Erythroblast (primary cell): ENCODE measurements at places on chromosomes 16 and 17.

DNA sequence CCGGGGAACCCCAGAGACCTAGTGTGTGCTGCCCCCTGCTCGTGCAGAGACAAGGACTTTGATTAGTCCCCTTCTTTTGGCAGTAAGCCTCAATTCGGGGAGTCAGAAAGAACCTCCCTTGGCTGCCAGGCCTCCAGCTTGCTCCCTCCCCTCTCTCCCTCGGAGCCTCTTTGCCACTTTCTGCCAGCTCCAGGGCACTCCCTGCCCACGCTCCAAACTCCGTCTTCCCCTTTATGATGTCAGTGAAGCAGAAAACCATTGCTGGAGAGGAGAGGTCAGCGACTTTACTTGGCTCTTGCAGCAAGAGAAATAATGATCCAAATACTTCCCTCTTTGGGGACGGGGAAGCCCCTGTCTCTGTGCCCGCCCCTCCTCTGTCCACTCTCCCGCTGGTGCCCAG lies 28.1 kb downstream of the TTYH2 start:
- no peak for DNase-seq

GRCh38 chr16:2507052-2507659 lies 6.6 kb upstream of the ATP6V0C start:
- no peak for DNase-seq

GRCh38 chr16:56048425-56049105 lies 142.7 kb upstream of the GNAO1 start:
- DNase-seq: no peak

DNA sequence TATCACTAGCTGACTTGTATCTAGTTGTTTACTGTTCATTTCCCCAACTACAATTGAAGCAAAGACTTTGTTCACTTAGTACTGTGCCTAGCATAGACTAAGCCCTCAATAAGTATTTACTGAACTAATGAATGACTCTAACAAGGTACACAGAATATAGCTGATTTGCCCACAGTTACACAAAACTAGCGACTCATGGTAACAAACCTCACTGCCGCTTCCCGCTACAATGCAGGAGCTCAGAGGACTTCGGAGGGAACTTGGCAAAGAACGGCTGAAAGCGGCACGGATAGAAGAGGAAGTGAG lies 524 bp downstream of the EFTUD2 start:
- DNase-seq: no peak

- DNase-seq: no peak
Measured at GRCh38 chr16:56246051-56246817, 54.9 kb downstream of the GNAO1 start.

GRCh38 chr17:55496094-55496881 lies 15.0 kb downstream of the SMIM36 start:
- DNase-seq: peak; percentile 48

DNA sequence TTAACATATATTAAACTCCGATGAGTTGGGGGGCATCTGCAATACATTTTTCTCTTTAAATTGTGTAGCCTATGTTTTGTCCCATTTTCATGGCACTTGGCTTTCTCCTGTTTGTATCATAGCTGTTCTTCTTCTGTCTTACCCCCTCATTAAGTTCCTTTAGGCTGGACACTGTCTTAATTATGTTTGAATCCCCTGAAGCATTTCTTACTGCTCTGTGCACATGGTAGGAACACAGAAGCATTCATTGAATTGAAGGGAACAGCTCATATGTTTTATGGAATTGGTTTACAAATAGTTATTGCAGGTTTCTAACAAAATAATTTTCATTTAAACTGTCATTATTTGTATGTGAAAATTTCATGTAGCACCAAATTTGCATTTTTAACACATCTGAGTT lies 176.8 kb downstream of the TANC2 start:
- no peak for DNase-seq

DNA sequence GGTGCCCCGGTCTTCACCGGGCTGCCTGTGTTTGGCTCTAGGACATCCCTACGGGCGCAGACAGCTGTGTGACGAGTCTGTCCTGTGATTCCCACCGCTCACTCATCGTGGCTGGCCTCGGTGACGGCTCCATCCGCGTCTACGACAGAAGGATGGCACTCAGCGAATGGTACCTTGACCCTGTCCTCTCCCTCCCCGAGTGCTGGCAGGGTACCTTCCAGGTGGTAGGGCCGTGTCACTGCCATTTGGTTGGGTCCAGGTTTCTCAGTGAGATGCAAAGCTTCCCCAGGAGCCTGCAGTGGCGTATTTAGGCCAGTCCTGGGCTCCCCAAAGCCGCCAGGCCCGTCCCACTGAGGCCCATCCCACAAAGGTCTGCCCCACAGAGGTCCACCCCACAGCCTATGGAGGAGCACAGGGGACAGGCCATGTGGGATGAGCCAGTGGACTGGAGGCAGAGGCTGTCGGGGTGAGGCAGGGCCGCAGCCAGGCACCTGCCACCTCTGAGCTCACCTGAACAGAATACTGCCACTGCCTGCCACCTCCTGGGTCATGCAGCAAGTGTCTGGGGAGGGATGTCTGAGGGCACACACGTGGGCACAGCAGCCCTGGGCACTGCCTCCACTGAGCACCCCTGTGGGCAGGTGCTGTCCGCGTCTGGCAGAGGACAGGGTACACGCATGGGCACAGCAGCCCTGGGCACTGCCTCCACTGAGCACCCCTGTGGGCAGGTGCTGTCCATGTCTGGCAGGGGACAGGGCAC lies 31.4 kb upstream of the CHMP6 start:
- DNase-seq: no peak

DNA sequence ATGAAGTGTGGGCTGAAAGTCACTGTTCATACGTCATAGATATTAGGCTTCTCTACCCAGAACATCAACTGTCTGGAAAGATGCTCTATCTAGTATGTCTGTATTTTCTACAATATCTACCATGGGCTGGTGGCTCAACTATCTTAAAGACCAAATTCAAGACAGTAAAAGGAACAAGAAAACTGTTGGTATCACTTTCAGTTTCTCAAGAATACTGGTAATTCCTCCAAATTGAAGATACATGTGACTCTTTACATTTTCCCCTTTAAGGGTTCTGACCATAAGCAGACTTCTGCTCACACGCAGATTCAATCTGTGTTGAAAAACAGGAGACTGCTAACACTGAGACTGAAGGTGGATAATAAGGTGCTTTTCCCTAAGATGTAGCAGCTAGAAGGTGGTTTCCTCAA lies 24.2 kb downstream of the XPO6 start:
- DNase-seq: no peak

- DNase-seq: peak; percentile 77
Measured at GRCh38 chr17:80082403-80083135, 18.8 kb upstream of the GAA start.

DNA sequence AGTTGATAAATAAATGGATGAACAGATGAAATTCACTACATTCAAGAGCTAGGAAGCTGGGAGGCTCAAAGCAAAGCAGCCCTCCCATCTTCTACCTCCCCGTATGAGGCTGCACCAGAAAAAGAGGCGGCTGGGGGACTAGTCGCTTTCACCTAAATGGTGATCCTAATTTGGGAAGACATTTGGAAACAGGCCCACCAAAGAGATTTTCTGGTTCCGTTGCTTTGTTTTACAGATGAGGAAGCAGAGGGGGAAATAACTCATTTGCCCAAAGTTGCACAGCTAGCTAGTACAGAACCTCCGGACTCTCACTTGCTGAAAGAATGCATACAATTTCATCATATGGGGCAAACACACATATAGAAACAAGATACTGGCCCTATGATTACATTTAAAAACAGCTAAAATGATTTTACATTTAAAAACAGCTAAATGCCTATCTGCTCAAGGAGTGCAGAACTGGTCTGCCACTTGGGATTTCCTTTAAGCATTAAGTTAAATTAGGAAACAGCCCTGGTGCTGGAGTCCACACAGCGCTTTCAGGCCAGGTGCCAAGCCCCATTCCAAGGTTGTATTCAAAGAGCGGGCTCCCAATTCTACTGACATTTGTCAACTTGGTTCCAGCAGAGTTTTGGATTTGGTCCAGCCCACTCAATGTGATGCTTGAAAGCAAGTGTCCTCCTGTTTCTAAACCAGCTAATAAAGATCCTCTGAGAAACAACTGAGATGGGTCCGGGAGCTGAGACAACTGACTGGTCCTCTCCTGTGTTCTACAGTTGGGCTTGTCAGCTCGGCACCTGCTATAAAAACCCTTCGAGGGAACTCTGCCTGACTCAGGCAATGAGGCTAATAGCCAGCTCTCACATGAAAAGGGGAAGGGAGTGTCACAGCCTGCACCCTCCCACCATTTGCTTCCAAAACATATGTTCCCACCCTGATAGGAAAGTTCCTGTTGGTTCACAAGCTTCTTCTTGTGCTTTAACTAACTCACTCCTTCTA lies 11.7 kb downstream of the ERN1 start:
- peak; percentile 48 for DNase-seq

- no peak for DNase-seq
Measured at GRCh38 chr16:64397042-64397441, 724.8 kb downstream of the CDH11 start.

DNA sequence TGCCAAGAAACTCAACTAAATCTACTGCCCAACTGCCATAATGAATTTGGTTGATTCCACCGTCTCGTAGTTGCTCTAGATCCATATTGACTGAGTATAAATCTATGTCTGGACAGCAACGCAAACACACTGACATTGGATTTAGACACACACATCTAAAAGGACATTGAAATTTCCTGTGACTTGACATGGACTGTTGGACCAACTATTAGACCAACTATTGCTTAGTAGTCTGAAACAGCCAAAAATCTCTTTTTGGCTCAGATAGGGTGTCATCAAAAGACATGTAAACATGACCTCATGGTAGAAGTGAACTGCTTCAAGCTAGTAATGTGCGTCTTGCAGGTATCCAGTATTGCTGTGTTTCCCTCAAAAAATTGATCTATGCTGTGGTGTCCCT lies 31.3 kb downstream of the KIAA0513 start:
- no peak for DNase-seq

DNA sequence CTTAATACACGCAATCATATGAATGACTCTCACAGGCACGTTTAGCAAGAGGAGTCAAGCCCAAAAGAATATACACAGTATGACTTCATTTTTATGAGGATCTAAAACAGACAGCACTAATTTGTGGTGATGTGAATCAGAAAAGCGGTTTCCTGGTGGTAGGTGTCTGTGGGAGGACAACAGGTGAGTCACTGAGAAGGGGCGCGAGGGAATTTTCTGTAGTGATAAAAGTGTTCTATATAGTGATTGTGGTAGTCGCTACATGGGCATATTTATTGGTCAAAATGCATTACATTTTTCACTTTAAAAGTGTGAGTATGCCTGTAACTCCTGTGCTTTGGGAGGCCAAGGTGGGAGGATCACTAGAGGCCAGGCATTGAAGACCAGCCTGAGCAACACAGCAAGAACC lies 7.6 kb upstream of the TNRC6A start:
- no peak for DNase-seq

GRCh38 chr17:64455993-64456885 lies 7.3 kb downstream of the MILR1 start:
- DNase-seq: no peak

GRCh38 chr16:81005610-81006161 lies 999 bp downstream of the CMC2 start:
- peak; percentile 62 for DNase-seq

DNA sequence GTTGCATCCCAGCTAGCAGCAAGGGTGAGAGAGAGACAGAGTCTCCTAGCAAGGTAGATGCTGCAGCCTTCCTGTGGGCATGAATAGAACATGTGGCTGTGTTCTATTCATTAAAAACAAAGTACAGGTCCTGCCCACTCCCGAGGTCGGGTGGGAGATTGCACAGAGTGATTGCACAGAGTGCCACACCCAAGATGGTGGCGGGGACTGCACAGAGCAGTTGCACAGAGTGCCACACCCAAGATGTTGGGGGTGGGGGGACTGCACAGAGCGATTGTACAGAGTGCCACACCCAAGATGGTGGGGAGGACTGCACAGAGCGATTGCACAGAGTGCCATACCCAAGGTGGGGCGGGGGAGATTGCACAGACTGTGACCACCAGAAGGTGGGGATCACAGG lies 410.8 kb upstream of the EEF2KMT start:
- no peak for DNase-seq

GRCh38 chr17:45640141-45640850 lies 143.8 kb upstream of the CRHR1 start:
- DNase-seq: no peak

DNA sequence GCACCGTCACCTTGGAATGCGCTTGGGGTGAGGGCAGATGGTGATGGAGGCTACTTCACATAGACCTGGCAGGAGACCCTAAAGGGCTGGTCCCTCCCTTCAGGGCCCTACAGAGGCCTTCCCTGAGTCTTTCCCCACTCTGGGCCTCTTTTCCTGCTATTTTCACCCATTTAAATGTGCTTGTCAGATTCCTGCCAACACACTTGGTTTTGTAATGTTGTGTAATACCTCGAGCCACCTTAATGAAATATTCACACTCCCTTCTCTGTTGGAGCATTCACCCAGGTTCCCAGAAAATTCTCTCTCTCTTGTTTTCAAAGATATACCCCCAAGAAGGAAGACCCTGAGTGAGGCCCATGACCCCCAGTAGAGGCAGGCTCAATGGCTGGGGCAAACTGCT lies 456.6 kb upstream of the DYNLRB2 start:
- DNase-seq: no peak

GRCh38 chr16:12754824-12755543 lies 48.7 kb downstream of the CPPED1 start:
- DNase-seq: no peak

GRCh38 chr17:56172517-56172982 lies 19.3 kb downstream of the ANKFN1 start:
- DNase-seq: no peak

DNA sequence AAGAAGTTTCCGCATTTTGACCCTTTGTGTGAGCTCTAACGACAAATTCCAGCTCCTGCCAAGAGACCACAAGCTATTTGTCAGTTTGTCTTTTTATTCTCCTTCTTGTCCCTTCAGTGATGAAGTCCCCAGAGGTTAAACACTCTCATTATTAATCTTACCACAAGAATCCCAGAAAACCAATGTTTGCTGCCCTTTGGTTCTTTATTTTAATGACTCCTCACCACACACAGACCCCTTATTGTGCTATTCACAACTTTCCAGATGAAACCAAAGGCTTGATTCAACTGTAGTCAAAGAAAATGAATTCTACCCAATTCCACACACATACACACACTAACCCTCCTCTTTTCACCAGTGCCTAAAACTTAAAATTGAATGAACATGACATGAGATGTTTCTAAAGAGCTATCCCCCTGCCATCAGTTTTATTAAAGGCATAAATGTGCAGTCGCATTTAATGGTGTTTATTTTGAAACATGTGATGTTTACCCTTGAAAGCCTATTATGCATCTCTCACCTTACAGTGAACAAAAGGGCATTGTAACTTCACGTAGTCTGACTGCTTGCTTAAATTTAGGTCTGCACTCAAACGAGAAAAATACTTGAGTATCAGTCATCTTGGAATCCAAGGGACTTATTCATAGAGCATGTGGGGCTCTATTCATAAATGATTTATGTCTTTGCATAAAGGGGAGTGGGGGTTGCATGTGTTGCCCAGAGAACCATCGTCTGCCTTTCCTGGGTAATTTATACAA lies 44.1 kb downstream of the PCTP start:
- no peak for DNase-seq

GRCh38 chr16:1309888-1310831 lies 724 bp downstream of the UBE2I start:
- peak; percentile 77 for DNase-seq
